Cerebellar cortex (tissue), 1 donor: ENCODE measurements at places on chromosomes 2 and 18.

- no peak for DNase-seq
These were observed 27.0 kb downstream of the LDLRAD4 start for GRCh38 chr18:13245481-13246000.

GRCh38 chr2:201882353-201883090, 76.2 kb downstream of the CDK15 start:
- DNase-seq: peak; percentile 66

DNA sequence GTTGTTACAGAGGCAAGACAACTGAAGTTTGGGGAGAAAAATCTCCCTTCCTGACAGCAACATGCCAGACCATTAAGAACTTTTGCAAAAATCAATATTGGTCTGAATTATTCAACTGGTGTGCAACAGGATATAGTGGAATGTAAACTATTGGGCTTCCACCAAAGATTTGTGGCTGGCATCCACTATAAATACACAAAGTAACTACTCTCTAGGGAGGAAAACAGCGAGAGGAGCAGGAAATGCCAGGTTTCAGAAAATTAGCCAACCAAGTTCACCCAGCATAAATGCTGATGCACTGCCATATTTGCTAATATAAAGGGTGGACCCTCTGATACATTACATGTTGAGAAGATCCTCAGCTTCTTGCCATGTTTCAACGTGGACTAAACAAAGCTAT, 267.6 kb upstream of the LYPD1 start:
- no peak for DNase-seq

DNA sequence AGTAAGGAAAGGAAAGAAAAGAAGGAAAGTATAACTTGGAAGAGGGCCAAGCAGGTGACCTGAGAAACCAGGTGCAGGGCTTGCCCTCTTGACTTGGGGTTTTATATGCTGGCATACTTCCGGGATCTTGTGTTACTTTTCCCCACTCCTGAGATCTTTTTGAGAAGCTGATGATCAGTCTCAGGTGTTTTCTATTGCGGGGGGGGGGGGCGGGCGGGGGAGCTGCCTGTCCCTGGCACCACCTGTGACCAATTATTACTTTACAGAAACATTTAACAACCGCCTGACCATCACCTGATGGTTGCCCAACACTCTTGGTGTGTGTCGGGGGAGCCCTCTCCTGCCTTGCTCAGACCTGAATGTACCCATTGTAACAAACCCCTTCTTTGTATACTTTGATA, 6.9 kb upstream of the CASP10 start:
- no peak for DNase-seq

DNA sequence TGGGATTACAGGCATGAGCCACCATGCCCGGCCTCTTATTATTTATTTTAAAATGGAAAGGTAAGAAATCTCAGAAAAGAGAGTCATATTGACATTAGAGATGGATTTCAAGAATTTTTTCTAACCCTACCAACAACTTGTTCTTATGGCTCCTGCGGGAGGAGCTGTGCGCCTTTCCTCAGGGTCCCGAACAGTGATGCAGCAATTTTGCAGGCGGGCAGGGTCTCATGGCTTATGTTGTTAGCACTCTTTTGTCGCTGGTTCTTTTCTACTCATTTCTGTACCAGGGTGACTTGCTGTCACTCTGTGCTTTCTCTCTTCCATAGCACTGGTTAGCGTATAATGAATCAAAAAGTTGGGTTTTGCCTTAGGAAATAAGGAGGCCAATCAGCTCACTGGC, 148.8 kb upstream of the DLGAP1 start:
- DNase-seq: no peak

GRCh38 chr2:201433394-201433995, 17.8 kb downstream of the TRAK2 start:
- no peak for DNase-seq
